ENCODE measurements at places on chromosomes 12 and 14.

DNA sequence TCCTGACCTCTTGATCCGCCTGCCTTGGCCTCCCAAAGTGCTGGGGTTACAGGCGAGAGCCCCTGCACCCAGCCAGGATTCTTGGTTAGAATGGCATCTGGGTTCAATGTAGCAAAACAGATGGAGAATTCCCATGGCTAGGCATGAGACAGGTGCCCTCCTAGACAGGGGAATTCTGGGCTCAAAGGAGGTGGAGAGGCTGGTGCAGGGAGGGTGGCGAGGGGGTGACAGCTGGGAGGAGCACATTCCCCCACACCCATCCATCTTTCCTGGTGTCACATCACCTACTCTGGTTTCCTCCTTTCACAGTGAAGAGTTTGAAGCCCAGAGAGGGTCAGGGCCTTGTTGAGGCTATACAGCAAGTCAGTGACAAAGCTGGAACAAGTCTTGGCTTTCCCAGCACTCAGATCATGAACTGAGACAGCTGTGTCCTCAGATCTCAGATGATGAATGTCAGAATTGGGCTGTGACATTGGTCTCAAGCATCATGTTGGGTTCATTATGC lies 2.8 kb downstream of the SERPINA1 start:
- no peak for DNase-seq

DNA sequence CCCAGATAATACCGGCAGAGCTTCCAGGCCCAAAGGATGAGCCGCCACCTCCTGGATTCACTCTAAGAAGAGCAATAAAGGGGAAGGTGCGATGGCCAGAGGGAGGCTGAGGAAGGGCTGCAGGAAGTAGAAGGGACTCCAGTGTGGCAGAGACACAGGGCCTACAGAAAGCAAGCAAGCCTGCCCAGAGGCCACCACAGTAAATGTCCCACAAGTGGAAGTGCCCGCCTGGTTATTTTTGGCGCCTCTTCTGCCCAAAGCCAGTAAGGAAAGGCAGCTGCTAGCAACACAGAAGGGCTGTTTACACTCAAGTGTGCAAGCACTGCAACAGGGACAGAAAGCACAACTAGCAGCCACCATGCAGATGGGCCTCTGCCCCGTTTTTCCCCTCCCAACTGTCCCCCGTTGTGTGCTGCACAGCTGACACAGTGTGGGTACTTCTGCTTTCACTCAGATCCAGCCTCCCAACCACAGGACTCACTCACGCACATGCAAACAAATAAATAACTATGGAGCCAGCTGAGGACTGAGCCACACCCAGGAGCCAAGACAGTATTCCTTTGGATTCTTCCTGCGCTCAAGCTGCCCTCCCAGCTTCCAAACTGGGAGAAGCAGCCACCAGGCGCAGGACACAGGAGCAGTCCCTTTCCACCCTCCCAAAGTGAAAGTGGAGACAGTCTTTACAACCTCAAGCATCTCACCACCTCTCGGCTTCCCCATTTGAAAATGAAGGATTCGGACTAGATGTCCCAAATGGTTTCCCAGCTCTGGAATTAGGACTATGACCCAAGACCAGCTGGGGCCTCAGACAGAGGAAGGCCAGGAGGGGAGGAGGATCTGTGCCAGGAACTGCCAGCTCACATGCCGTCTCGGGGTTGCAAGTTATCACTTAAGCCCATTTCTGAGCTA lies 40.0 kb upstream of the PNMA1 start:
- DNase-seq: no peak

DNA sequence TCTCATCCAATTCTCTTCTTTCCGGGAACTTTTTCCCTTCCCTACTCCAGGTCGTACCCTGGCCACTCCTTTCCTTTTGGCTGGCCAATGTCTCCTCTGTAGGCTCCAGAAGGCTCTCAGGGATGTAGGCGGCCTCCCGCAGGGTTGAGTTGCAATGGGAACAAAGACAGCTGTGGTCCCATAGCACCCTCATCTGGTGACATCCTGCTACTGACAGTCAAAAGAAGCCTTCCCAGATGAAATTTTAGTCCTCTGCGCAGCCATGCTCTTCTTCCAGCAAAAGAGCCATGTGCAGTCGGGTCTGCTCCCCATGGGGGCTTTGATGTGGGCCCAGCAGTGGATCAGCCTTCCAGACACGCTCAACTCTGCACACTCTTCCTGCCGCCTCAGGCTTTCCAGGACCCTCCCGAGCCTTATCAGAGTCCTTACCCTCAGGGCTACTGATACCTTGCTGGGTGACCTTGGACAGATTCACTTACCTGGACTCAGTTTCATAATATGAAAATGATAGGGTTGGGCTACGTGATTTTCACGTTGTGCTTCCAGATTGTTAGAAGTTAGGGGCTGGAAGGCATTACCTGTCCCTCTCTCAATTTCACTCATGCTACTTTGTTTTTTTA lies 5.5 kb upstream of the CELA1 start:
- peak; percentile 61 for DNase-seq

DNA sequence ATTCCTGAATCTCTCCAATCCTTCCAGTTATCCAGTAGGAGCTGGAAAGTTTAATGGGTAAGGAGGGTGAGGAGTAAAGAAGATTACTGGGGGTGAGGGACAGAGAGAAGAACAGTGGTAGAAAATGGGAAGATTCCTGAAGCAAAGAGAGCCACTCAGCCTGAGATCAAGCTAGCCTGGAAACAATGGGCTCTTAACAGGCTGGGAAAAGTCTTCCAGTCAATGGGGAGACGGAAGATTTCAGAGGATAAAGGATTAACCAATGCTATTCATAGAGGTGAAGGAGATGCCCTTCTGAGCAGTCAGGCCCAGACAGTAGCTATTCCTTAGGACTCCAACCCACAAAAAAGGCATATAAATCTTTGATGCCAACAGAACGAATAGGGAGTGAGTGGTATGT lies 14.8 kb downstream of the GDF11 start:
- no peak for DNase-seq

DNA sequence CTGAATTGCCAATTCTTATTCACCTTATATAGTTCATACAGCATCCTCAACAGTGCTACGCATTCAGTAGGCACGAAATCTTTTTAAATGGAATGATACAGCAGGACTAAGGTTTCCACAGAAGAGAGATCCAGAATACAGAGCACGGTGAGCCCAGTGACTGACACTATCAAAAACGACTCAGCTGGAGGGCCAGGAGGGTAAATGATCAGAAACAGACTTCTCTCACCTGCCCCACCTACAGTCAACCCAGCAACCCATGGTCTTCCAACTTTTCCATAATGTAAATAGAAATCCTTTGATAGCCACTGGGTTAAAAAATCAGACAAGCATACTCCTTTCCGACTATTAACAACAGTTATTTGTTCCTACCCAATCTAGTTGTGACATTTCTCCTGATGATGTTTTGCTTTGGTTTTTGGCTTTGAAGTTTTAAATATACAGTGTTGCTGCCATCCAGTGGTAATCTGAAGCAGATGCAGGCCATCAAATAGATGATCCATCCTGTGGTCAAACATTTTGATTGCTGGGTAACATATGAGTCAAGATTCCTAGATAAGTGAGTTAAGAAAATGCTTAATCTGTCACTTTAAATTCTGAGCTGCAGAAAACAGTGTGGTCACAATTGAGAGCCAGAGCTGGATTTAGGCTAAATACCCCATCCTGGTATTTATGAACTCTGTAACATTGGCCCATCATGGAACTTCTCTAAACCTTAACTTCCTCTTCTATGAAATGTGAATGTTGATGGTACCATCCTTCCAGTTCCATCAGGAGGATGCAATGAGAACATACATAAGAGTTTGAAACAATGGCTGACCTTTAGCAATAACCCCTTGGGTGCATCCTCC lies 42.0 kb downstream of the GPHB5 start:
- peak; percentile 32 for DNase-seq

- DNase-seq: no peak
These were observed 11.2 kb downstream of the KRT72 start for GRCh38 chr12:52590021-52590420.

DNA sequence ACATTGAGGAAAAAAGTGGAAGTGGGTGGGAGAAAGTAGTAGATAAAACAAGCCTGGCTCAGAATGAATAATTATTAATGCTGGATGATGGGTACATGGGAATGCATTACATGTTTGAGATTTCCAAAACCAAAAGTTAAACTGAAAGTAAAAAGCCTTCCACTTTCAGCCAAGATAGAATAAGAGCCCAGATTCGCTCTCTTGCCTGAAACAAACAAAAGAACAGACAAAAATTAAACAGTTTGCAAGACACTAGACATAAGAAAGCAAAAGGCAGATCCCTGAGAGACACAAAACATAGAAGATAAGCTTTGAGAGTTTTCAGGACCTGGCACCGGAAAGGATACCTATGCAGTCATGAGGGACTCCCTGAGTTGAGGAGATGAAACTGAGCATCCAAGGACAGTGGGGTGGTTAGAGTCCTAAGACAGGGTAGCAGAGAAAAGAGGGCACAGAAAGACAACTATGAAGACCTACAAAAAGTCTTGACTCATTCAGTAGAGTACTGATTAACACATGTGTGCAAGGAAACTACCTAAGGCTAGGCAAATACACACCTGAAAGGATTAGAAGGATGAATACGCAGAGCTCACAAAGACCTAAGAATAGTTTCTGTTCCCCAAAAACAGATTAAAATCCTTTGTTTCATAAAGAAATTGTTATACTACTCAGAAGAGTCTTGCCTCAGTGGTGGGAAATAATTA lies 54.1 kb downstream of the CEP83 start:
- DNase-seq: no peak

DNA sequence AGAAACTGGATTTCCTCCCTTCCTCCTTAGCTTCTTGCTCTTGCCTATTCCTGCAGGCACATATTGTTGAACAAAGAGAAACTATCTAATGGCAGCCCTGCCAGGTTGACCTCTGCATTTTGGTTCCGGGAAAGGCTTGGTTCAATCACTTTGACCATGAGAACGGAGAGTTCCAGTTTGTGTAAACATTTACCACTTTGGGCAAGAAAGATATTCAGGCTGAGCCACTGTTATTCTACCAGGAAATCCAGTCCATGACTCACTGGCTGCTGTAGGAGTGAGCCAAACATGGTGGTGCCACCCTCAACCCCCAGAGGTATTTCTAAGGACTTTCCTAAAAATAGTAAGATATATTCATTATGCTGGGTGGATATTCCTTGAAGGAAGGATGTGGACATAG lies 242.2 kb upstream of the OR4E1 start:
- DNase-seq: no peak

- no peak for DNase-seq
These were observed 212.1 kb upstream of the ABCD2 start for GRCh38 chr12:39831587-39832315.

GRCh38 chr12:75505706-75506312 lies 5.6 kb downstream of the KRR1 start:
- no peak for DNase-seq

GRCh38 chr14:59336098-59336497 lies 129.1 kb downstream of the GPR135 start:
- no peak for DNase-seq

DNA sequence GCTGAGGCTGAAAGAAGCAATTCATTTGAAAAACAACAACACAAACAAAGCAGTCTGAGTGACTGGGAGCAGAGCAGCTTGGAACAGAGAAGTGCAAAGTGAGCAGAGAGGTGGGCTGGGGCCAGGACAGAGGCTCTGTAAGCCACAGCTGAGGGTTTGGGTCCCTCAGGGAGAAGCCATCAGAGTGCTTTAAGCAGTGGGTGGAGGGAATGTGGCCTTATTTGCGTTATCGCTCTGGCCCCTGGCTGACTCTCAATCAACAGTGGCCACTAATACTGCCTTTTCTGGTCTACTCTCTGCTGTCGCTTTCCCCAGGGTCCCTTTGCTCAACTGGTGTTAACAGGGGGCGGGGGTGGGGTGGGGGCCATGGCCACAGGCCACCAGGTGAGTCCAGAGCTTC lies 44.2 kb downstream of the IRF2BPL start:
- no peak for DNase-seq

DNA sequence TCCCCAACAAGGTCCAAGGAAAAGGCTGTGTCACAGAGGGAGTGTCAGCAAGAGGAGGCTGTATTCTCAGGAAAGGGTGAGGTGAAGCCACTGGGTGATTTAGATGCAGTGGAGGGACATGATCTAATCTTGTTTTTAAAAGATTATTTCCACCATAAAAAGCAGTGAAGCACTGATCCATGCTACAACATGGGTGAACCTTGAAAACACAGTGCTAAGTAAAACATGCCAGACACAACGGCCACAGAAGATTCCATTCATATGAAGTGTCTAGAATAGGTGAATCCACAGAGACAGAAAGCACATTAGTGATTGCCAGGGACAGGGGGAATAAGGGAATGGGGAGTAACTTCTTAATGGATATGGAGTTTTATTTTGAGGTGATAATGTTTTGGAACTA lies 12.8 kb downstream of the RITA1 start:
- DNase-seq: no peak

DNA sequence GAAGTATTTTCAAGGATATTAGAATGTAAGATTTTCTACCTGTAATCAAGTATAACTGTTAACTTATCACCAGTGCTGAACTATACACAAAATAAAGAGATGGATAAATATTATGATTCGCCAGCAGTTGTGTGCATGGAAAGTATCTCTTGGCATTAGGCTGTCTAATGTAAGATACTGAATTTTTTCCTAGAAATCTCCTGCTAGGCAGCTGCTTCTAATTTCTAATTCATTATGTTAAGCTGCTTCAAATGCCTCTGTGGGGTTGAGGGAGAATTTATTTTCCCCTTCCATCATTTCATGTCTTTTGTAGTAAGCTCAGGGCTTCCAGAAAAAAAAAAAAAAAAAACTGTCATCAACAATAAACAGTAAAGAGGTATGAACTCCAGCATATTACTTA lies 516.0 kb downstream of the DIO2 start:
- no peak for DNase-seq

GRCh38 chr12:28507867-28508266 lies 317.6 kb downstream of the CCDC91 start:
- no peak for DNase-seq

- no peak for DNase-seq
These were observed 27.1 kb upstream of the MANSC4 start for GRCh38 chr12:27807063-27807703.

- DNase-seq: peak; percentile 55
These were observed 446 bp upstream of the ZNF641 start for GRCh38 chr12:48351022-48351708.

DNA sequence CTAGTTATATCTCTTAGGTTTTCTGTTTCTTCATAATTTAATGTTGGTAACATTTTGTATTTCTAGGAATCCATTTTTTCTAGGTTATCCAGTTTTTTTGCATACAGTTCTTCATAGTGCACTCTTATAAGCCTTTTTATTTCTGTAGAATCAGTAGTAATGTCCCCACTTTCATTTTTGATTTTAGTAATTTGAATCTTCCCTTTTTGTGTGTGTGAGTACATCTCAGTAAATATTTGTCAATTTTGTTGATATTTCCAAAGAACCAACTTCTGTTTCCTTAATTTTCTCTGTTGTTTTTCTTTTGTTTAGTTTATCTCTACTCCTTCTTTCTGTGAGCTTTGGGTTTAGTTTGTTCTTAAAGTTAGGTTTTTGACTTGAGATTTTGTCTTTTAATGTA lies 507.3 kb upstream of the RGS6 start:
- no peak for DNase-seq

- DNase-seq: no peak
These were observed 72.1 kb downstream of the FOXN3 start for GRCh38 chr14:89344920-89345254.

- DNase-seq: no peak
These were observed 362.8 kb upstream of the TBX3 start for GRCh38 chr12:115046805-115047204.

GRCh38 chr12:92717202-92717601 lies 14.4 kb downstream of the PLEKHG7 start:
- DNase-seq: no peak

Measured in HuH-7.5 (cell line).